Activated T-cell treated with anti-CD3 and anti-CD28 coated beads, Interleukin-2, amount 50 U/mL, for 72 hours (primary cell): ENCODE measurements at places on chromosomes 3 and 15.

DNA sequence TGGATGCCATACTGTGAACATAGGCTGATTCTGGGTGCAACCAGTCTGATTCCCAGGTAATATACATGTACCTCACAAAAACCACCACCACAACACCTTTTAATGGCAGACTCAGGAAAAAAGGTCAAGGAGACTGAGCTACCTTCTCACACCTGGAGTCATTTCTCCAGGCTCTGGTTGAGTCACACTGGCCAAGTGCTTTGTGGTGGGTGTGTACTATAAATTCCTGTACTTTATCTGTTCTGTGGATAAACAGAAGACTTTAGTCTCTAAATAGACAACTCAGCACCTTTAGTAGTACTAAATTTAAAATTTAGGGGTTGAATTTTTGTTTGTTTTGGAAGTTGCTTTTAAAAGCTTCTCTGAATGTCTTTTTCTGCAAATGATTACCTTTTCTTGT lies 46.7 kb downstream of the TOP2B start:
- DNase-seq = no peak

- DNase-seq = no peak
Observed at GRCh38 chr15:98277602-98278001, 317.1 kb downstream of the ARRDC4 start.

- peak; percentile 51 for DNase-seq
Observed at GRCh38 chr3:194577986-194578905, 55.0 kb downstream of the TMEM44 start.

GRCh38 chr3:178568155-178568731 lies 32.0 kb downstream of the KCNMB2 start:
- DNase-seq = no peak

DNA sequence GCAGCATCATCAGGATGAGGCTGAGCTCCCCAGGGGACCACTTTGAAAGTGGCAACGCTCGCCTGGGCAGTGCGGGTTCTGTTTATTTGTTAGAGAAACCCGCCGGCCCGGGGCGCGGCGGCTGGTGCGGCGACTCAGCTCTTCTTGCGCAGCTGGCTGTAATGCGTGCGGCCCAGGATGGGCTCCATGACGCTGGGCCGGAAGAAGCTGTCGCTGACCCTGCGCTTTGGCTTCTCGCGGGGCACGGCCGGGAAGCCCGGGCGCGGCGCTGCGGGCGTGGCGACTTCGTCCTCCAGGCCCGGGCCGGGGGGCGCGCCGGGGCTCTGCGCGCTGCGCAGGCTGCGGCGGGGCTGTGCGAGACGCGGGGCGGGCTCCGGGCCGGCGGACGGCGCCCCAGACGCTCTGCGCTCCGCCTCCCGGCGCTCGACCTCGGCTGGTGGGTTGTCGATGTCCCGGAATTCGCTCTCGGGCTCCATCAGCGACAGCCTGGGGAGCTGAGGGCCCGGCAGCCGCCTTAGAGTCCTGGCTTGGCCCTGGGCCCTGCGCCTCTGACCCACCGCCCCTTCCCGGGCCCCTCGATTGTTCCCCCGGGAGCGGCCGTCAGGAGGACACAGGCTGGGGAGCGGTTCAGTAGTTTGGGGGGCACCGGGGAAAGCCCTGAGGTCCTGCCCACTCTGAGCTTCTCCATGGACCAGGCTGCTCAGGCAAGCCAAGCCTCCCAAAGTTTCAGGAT lies 10.3 kb upstream of the KIF7 start:
- peak; percentile 41 for DNase-seq

GRCh38 chr15:26771578-26772153 lies 1.2 kb downstream of the GABRB3 start:
- DNase-seq = no peak

- no peak for DNase-seq
Observed at GRCh38 chr3:45548681-45549075, 45.9 kb upstream of the LIMD1 start.

GRCh38 chr3:77566055-77566454 lies 526.2 kb downstream of the ROBO2 start:
- DNase-seq = no peak

DNA sequence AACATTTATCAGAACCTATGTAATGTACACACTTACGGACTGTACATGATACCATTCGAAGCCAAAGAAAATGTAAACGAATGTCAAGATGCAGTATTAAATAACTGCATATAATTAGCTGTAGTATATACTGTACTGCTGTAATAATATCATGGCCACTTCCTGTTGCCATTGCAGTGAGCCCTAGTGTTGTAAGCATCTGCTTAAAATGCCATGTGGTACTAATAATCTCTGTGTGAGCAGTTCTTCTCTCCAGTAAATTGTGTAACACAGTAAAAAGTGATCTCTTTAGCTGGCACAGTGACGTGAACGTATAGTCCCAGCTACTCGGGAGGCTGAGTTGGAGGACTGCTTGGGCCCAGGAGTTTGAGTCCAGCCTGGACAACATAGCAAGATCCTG lies 8.6 kb downstream of the SPG11 start:
- no peak for DNase-seq

DNA sequence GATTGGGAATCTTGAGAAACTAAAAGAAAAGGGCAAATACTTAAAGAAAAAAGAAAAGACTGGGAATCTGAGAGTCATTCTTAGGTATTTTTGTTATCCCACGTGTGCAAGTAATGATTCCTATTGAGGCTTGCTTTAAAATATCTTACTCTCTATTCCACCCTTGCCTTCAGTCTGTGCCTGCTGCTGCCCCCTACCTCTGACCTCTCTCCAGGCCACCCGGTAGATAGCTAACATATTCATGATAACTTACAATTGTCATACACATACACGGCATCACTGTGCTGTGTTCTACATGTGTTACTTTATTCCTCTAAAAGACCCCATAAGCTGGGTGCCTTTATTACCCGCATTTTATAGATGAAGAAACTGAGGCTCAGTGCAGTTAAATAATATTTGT lies 27.8 kb upstream of the ATP13A3 start:
- DNase-seq = no peak

DNA sequence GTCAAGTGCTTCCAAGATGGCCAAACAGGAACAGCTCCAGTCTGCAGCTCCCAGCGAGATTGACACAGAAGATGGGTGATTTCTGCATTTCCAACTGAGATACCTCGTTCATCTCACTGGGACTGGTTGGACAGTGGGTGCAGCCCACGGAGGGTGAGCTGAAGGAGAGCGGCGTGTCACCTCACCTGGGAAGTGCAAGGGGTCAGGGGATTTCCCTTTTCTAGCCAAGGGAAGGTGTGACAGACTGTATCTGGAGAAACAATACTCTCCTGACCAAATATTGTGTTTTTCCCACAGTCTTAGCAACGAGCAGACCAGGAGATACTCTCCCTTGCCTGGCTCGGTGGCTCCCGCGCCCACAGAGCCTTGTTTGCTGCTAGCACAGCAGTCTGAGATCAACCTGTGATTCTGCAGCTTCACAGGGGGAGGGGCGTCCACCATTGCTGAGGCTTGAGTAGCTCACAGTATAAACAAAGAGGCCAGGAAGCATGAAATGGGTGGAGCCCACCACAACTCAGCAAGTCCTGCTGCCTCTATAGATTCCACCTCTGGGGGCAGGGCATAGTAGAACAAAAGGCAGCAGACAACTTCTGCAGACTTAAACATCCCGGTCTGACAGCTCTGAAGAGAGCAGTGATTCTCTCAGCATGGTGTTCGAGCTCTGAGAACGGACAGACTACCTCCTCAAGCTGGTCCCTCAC lies 293.5 kb upstream of the SUCLG2 start:
- DNase-seq = peak; percentile 30

GRCh38 chr3:129594907-129595390 lies 11.5 kb downstream of the PLXND1 start:
- DNase-seq = no peak

DNA sequence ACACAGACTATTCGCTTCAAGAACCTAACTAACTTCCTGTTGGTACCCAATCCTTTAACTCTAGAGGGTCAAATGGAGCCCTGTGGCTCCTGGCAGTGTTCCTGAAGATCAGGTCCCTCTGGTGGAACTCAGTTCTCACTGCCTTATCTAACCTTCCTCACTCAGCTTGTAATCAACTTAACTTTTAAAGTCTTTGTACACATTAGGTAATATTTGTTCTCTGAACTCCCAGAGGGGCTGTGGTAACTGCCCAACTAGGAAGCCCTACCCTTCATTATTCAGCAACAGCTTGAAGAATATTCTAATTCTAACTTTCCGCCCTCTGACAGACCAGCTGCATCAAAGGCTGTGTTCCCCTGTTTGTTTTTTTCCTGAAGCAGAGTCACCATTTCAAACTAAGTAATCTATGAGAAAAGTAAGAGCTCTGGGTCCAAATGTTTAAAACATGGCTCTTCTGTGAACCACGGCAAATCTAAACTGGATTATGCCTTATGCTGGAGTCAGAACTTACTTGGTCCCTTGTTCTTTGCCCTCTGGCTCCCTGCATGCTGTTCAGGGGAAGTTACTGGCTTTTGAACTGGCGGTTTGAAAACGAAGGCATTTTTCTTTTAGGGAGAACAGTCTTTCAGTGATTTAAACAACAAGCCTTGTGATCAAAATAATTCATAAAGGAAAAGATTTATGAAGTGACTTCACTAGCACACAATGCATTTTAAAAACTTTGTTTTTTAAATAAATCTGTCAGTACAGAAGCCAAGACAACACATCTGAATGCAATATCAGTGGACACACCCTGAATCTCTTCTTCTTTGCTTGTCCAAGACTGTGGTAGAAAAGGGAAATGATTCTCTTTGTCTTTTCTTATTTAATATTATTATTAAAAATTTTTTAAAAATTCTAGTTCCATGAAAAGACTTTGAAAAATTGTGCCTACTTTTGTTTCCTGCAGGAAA lies 365.6 kb downstream of the TIGIT start:
- no peak for DNase-seq

DNA sequence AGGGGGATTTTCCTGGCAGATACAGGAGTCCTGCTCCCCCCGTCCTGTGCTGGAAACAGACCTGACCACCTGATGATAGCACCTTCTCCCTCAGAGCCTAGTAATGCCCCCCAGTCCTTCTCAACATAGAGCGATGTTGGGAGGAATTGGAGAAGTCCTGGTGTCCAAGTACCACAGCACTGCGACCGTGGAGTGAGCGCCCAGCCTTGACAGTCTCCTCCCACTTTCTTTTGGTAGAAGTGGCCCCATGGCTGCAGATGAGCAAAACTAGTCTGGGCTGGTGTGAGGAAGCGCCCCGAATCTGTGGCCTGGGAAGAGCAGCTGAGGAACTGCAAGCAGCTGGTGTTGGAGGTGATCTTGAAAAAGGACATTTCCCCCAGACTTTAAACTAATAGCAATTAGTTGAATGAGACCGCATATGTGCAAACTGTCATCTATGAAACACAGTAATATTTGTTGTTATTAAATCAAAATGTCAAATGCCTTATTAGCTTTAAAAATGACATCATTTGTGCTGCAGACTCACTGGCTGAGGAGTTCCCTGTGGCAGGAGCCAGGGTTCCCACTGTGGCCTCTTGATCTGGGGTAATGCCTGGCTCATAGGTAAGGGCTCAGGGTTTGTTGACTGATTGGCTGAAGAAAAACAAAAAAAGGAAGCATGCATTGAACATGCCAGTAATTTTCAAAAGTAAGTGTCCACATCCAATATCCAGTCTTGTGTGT lies 121.8 kb downstream of the CACNA2D3 start:
- DNase-seq = no peak

GRCh38 chr15:71088683-71089082 lies 26.6 kb upstream of the THSD4 start:
- DNase-seq = no peak

- no peak for DNase-seq
Observed at GRCh38 chr15:78615151-78615589, 5.6 kb downstream of the CHRNA3 start.

DNA sequence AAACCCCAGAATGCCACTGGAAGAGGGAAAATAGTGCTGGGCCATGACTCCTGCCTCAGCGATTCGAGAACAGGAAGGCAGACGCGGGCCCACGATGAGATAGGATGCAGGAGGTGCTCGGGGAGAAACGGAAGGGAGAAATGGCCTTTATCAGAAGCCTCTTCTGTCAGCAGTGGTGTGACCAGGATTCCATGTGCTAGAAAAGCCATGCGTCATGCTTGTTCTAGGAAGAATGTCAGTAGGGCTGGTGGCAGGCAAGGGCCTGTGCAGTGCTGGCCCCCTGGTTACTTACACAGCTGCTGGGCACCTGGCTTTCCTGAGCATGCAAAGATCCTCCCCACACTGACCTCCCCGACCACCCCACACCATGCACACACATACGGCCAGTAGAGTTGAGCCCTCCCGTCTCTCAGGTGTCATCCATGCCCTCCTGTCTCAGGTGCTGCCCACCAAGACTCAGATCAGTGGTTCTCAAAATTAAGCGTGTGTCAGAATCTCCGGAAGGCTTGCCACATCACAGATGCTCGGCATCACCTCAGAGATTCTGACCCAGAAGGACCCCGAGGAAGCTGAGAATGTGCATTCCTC lies 106.7 kb downstream of the ADAMTS17 start:
- no peak for DNase-seq

- no peak for DNase-seq
Observed at GRCh38 chr3:36250191-36250590, 130.1 kb upstream of the STAC start.

DNA sequence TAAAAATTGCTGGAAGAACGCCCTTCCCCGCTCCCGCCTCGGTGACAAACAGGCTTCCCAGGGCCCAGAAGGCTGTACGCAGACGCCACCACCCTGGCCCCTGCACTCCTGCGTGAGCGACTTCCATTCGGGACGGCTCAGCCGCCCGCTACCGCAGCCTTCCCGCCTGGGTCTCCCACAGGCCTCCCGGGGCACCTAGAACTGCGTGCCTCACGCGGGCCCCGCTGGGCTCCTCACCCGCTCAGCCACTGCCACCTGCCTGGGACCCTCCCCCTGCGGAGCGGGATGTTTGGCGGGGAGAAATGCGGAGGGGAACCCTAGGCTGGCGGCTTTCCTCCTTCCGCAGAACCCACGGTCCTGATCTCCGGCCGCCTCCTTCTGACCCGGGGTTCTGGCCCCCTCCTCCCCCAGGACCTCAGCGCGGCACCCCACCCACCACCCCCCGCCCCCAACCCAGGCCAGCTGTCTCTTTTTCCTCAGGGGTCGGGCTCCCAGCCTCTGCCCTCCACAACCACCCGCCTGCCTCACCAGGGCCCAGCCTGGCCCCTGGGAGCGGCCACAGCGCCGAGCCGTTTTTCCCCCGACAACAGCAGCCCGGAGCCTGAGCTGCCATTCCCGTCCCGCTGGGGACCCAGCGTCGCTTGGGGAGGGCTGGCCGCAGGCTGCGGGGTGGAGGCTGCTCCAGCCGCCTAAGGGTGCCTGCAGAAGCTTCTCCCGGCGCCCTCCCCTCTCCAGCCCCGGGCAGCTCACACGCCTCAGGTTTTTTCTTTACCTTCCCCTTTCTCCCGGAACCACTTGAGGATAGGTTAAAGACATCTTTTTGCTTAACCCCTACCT lies 27.6 kb upstream of the RAB7A start:
- peak; percentile 28 for DNase-seq

- no peak for DNase-seq
Observed at GRCh38 chr15:69893863-69894262, 203.9 kb downstream of the TLE3 start.

GRCh38 chr15:20409247-20409646 lies 132.4 kb downstream of the GOLGA6L6 start:
- DNase-seq = no peak
